ENCODE measurements at places on chromosomes 11 and 22. TPM values are rescaled to one million over a fixed set of nuclear protein-coding genes. Genes with fewer than 3 reads are reported as not detected.

RASSF10 gene
- total RNA-seq = 0.12 TPM

UQCC3 gene
- 19.6 TPM for total RNA-seq

HBD gene
- total RNA-seq = not detected

HIC2 gene
- total RNA-seq = 0.88 TPM

POTEH gene
- total RNA-seq = 0.29 TPM

HTR3B gene
- not detected for total RNA-seq

MMP10 gene
- 0.24 TPM for total RNA-seq

EIF4ENIF1 gene
- total RNA-seq = 59.4 TPM

ISX gene
- not detected for total RNA-seq

CDCA5 gene
- 41.7 TPM for total RNA-seq

TMEM86A gene
- total RNA-seq = 0.49 TPM

DTX4 gene
- total RNA-seq = 0.49 TPM

OR4A16 gene
- total RNA-seq = not detected

HSPB2 gene
- not detected for total RNA-seq

FOLR2 gene
- total RNA-seq = not detected

OR52I1 gene
- not detected for total RNA-seq

HTR3A gene
- not detected for total RNA-seq

TREH gene
- total RNA-seq = not detected

CTTN gene
- total RNA-seq = 96.7 TPM

ZNF214 gene
- 3.5 TPM for total RNA-seq

PANX2 gene
- 0.49 TPM for total RNA-seq

RAG1 gene
- total RNA-seq = 0.48 TPM

INS gene
- not detected for total RNA-seq

BCO2 gene
- total RNA-seq = 0.10 TPM

OR2AT4 gene
- total RNA-seq = not detected

ELFN2 gene
- total RNA-seq = under 0.01 TPM

TTC36 gene
- not detected for total RNA-seq

TRPM5 gene
- total RNA-seq = not detected

OR8G1 gene
- not detected for total RNA-seq

SAA4 gene
- not detected for total RNA-seq

OR4C15 gene
- not detected for total RNA-seq

APOBEC3B gene
- 19.6 TPM for total RNA-seq

CRYBB2 gene
- total RNA-seq = not detected

PRR33 gene
- total RNA-seq = not detected

BBOX1 gene
- 0.39 TPM for total RNA-seq

PGA5 gene
- not detected for total RNA-seq

CARD16 gene
- 22.5 TPM for total RNA-seq

CST6 gene
- 1.5 TPM for total RNA-seq

P2RY2 gene
- 1.3 TPM for total RNA-seq

OLFML1 gene
- not detected for total RNA-seq

MS4A6E gene
- not detected for total RNA-seq

NXPE4 gene
- total RNA-seq = not detected

VPREB1 gene
- not detected for total RNA-seq

E2F8 gene
- 4.7 TPM for total RNA-seq

TMEM179B gene
- total RNA-seq = 88.3 TPM

FGF3 gene
- total RNA-seq = not detected
